ENCODE measurements at places on chromosomes 1 and 21.
A peak's percentile ranks its signal among the peaks of the same experiment; 100 is the strongest.

GRCh38 chr1:162135271-162135775 lies 65.8 kb downstream of the NOS1AP start:
- DNase-seq, result no peak

DNA sequence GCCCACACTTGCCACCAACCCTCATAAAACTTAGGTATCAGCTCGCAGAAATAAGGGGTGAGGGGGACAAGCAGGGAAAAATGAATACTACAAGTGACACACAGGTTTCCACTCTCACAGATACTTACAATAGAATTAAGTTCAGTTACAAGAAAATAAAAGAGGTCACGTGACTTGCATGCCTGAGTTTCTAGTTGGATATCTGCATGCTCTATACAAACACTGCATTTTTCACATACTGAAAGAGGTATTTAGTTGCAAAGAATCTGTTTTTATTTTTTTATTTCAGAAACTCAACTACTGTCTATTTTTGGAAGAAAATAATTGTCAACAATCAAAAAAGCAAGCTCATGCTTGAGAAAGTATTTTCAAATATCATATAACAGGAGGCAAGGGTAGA lies 43.5 kb downstream of the DPYD start:
- no peak for DNase-seq

- DNase-seq, result peak; percentile 55
These were observed 25.0 kb upstream of the CD1D start for GRCh38 chr1:158155673-158156072.

GRCh38 chr1:193697115-193697762 lies 510.8 kb upstream of the B3GALT2 start:
- peak; percentile 44 for DNase-seq

DNA sequence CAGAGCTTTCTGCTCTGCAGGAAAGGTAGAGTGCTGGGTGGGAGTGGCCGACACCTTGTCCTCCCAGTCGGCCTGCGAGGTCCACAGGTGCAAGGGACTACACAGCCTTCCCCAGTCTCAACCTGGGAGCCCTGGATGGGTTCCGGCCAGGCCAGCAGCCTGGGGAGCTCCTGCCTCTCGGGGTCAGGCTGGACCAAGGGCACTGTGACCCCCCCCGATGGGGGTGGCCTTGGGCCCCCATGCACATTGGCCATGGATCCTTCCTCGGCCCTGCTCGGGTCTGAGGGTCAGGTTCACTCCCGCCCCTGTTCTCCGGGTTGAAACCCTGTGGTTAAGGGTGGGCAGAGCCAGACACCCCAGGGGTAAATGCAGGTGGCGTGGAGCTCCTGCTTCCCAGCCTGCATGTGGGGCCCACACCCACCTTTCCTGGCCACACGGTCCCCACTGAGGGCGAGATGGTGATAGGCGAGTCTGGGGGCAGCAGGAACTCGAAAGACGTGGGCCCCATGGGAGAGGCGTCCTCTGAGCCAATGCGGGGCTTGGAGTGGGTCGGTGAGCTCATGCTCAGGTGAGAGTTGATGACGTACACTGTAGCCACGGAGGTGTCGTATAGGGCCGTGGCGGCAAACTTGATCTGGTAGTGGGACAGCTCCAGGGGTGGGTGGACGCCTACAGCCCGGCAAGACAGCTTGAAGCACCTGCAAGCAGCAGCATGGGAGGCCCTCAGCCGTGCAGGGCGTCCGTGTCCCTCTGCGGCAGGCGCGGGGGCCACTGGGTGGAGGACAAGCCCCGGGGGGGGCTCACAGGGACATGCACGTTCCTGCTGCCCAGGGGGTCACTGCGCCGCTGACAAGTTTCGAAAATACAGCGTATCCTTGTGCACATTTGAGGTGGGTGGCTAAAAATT lies 10.8 kb upstream of the TMEM52 start:
- no peak for DNase-seq

GRCh38 chr1:92461364-92462097 lies 25.2 kb downstream of the GFI1 start:
- DNase-seq, result peak; percentile 30

DNA sequence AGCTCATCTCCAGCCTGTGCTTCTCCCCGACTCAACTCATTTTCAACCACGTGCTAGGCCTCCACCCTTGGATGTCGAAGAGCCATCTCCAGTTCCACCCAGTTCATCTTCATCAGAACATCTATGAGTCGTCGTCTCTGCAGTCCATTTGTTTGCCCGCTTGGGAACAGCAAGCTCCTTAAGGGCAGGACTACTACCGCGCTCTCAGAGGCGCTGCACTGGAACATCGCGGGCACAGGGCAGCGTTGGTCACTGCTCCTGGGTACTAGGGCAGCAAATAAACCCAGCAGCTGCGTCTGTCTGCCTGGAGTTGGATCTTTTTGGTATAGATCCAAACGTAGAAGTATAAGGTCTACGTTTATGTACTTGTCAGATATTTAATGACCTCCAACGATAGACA lies 478 bp upstream of the PRDM2 start:
- DNase-seq, result no peak

DNA sequence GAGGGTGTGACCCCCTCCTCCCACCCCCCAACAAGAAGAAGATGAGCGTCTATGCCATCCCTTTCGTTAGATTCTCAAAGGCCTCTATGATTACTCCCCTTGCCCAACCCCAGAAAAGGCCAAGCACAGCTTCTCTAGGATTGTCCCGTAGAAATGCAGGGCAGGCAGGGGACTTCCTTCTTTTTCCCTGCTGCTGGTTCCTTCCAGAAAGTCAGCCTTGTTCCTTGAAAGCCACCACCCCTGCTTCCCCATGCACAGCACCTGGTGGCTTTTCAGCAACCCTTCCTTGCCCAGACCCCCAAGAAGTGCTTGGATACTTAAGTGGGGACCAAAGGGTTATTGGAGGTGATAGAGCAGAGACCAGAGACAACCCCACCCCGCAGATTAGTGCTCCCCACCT lies 75.1 kb downstream of the ARHGEF10L start:
- no peak for DNase-seq

- no peak for DNase-seq
These were observed 52.8 kb upstream of the ADGRL4 start for GRCh38 chr1:79059341-79059740.

DNA sequence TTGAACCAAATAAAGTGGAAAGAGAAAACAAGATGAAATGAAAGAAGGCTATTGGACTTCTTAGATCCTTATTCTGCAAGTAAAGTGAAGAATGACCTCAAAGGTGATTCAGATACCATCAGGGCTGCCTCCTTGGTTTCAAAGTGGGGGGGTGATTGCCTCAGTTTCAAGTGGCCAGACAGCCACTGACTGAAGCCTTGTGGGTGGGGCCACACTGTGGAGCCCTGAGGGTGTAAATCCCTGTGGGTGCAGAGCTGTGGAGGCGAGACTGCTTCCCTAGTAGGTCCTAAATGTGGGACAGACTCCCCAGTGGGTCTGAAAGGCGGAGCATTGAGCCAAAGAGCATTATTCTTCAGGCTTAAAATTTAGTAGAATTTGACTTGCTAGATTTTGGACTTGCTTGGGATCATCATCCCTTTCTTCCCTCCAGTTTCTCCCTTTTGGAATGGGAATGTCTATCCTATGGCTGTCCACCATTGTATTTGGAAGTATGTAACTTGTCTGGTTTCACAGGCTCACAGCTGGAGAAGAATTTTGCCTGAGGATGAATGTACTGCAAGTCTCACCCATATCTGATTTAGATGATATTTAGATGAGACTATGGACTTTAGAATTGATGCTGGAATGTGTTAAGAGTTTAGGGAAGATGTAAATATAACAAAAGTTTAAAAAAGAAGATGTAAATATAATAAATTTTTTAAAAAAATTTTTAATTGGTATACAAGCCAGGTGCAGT lies 71.6 kb upstream of the SOX13 start:
- no peak for DNase-seq

- DNase-seq, result no peak
These were observed 21.2 kb upstream of the TTLL7 start for GRCh38 chr1:84020151-84020550.

- peak; percentile 69 for DNase-seq
These were observed 101.6 kb downstream of the GABPA start for GRCh38 chr21:25836396-25836795.

DNA sequence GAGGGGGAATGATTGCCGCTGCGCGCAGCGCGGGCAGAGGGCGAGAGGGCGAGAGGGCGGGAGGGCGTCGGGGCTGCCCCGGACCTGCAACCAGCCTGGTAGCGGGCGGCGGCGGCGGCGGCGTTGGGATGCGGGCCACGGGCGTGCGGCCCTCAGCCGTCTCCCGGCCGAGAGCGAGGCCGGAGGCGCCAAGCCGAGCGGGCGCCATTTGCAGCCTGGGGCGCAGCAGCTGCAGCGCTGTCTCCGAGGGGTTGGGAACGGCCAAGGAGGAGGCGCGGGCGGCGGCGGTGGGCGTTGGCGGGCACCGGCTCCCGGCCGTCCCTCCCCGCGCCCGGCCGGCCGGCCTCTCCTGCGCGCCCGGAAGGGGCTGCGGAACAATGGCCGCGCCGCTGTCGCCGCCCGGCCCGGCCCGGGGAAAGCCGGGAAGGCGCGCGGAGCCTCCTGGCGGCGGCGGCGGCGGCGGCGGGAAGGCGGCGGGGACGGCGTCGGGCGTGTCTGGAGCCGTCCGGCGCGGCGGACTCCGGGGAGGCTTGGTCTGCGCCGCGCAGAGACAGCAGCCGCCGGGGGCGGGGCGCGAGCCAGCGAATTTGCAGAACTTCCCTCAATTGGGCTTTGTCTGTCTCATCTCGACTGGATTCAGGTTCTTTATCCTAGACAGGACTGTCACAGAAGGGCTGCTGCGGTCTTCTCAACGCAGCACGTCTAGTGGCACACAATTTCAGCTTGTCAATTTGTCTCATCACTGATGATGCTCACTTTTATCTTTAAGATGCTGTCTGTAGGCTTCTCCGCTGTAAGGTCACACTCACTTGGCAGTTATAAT lies 35.7 kb downstream of the ZBTB8B start:
- peak; percentile 67 for DNase-seq

DNA sequence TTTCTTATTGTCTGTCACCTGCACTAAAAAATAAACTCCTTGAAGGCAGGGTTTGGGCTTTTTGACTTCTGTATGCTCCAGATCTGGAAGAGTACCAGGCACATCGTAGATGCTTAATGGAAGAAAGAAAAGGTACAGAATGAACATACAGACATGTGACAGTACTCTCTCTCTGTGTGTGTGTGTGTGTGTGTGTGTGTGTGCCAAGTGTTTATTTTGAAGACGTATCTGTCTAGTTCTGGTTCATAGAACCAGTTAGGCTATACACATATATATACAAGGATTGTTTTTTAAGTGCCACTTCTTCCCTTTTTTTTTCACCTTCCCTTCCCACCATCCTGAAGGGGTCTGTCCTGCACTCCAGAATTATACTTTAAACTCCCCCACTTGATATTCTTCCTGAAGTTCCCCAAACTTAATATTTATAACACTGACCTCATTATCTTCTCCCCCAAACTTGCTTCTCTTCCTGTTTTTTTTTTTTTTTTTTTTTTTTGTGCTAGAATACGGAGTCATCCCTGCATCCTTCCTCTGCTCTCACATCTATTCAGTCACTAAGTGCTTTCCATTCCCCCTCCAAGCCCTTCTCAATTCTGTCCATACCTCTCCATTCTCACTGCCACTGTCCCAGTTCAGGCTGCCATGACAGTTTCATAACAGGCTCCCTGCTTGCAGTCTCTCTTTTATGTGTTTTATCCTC lies 5.4 kb upstream of the KCNA3 start:
- DNase-seq, result no peak

DNA sequence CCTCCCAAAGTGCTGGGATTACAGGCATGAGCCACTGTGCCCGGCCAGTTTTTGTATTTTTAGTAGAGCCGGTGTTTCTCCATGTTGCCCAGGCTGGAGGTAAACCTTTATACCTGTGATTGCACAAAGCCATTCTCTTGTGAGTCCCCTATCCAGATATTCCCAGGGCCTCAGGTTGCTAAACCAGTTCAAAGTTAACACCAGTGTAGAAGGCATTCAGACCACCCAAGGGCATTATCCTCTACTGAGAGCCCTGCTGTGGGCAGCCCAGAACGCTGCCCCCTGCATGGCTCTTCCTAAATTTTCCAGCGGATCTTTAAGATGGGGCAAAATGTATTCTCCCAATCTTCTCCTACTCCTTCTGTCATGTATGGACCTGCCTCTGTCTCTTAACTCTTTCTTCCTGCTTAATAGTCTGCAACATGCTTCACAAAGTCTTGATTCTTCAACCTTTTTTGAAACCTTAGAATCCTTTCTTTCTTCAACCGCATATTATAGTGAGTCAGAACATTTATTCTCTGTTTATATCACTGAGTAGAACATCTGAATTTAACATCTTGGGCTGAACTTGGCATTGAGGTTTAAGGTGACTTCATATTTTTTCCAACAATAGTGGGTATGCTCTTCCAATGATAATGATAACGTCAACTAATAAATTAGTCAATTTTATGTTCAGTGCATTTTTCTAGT lies 36.0 kb downstream of the UBE4B start:
- DNase-seq, result no peak

GRCh38 chr21:44445145-44445812 lies 10.0 kb upstream of the LRRC3 start:
- DNase-seq, result no peak

GRCh38 chr21:16634515-16634914 lies 878.3 kb upstream of the CXADR start:
- no peak for DNase-seq

DNA sequence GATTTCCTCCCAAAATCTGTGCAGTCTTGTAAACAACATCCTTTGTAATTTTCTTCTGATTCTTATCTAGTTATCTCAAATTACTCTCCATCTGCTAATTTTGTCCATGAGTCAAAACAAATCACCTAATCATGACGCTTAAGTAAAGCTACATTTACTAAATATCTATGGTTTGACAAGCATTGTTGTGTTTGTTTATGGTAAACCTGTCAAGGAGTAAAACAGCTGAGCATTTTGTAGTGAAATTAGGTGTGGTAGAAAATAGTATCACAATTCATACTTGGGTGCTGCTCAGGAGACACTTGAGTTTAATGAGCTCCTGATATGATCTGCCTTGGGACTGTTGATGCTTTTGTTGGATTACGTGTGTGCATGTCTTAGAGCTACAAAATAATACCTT lies 11.6 kb downstream of the TIPRL start:
- DNase-seq, result no peak

GRCh38 chr1:29687601-29688244 lies 451.4 kb downstream of the PTPRU start:
- DNase-seq, result no peak

DNA sequence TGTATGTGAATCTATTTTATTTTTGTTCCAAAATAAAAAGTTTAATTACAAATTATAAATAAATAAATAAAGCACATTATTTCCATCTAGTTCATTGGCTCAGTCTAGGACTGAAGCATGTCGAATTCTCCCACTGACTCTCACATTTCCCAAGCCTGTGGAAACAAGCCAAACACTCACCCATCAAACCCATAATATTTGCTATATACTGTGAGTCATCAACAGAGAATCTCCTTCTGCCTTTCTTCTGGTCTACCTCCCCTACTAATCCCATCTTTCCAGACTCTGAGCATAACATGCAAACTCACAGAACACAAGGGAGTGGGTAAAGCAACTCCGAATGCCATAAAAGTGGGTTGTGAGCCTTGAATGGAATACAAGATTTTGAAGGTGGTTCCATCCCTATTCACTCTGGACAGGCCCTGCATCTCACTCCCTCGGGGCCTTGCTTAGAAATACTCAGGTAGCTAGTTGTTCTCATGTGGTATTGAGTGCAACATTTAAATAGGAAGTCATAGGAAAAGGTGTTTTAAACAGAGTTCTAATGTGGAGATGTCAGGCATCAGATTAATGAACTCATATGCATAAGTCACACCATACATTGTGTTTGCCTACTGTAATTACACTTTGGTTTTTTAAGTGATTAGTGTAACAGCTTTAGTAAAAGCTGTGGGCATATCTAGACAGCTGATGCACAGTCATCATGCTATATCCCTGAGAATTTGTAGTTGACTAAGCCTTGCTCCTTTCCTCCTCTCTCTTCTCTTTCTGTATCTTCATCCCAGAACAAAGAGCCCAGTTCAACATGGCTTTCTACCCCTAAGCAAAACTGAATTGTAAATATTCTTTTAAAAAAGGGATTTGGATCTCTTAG lies 47.0 kb downstream of the F5 start:
- DNase-seq, result peak; percentile 95

Data from MCF 10A (cell line).